ENCODE measurements at places on chromosomes 2 and 18. TPM values are rescaled to one million over a fixed set of nuclear protein-coding genes. Genes with fewer than 3 reads are reported as not detected.

DNA sequence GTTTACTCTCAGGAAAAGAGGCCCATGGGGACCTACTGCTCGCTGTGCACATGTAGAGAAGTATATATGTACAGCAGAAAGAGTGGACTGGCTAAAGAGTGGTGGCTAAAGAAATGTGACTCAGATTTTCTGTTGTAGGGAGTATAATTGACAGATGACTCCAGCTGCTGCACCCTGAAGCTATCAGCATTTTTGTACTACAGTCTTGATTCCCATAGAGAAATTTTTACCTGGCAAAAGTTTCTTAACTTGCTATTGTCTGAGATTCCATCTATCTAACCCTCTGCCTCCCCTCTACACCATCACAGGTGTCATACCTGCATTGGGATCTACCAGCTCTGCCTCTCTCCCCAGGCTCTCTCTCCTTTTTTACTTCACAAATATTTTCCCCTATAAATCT, 296.0 kb upstream of the KYNU start:
- no peak overlapping the region for H3K27ac ChIP-seq
- no peak overlapping the region for H3K4me3 ChIP-seq
- H3K36me3 ChIP-seq, result no peaks in the 10 kb centered on the region
- H3K27me3 ChIP-seq, result no peaks in the 10 kb centered on the region
- no peaks in the 10 kb centered on the region for H3K4me1 ChIP-seq

DNA sequence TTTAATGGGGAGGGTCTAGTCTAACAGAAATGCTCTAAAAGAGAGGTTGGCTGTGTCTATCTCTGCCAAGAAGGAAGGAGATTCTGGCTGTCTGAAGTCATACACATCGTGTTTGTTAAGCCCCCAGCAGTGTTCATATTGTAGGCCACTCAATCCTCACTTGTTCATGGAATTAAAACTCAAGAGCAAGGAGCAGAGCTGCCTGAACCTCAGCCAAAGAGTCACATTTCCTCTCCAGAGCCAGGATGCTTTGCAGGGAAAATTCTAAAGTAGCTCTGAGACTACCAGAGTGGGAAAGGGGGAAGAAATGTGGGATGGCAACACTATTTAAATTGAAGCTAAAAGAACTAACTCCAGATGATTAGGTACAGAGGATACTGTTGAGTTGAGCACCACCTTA, 190.7 kb upstream of the CXCR4 start:
- no peaks in the 10 kb centered on the region for H3K36me3 ChIP-seq
- peak overlapping the region; percentile 26 for H3K27ac ChIP-seq
- no peak overlapping the region for H3K4me3 ChIP-seq
- ATAC-seq, result no peak

GRCh38 chr2:64825831-64826491, 163.2 kb upstream of the SLC1A4 start:
- no peaks in the 10 kb centered on the region for H3K27me3 ChIP-seq
- no peak overlapping the region for H3K4me3 ChIP-seq
- no peak overlapping the region for H3K27ac ChIP-seq
- ATAC-seq, result no peak
- H3K4me1 ChIP-seq, result peaks cover under 1% of the 10 kb centered on the region
- H3K36me3 ChIP-seq, result no peaks in the 10 kb centered on the region

DNA sequence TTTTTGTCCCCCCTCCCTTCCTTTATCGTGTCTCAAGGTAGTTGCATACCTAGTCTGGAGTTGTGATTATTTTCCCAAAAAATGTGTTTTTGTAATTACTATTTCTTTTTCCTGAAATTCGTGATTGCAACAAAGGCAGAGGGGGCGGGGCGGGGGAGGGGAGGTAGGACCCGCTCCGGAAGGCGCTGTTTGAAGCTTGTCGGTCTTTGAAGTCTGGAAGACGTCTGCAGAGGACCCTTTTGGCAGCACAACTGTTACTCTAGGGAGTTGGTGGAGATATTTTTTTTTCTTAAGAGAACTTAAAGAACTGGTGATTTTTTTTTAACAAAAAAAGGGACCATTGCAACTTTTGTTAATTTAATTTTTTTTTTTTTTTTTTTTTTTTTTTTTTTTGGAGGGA, 2.1 kb downstream of the SOX11 start:
- H3K27ac ChIP-seq, result no peak overlapping the region
- no peak for ATAC-seq
- H3K4me1 ChIP-seq, result peaks cover 5% of the 10 kb centered on the region
- peak overlapping the region; percentile 22 for H3K4me3 ChIP-seq
- H3K27me3 ChIP-seq, result peaks cover 49% of the 10 kb centered on the region

- no peak overlapping the region for H3K27ac ChIP-seq
- no peaks in the 10 kb centered on the region for H3K27me3 ChIP-seq
Observed at GRCh38 chr2:101064868-101065549, 62.9 kb downstream of the RPL31 start.

GRCh38 chr2:237535385-237536082, 30.8 kb upstream of the PRLH start:
- no peak for ATAC-seq
- peaks cover 8% of the 10 kb centered on the region for H3K27me3 ChIP-seq
- no peaks in the 10 kb centered on the region for H3K36me3 ChIP-seq
- no peak overlapping the region for H3K4me3 ChIP-seq

GRCh38 chr18:80249217-80250093, 2.1 kb upstream of the PARD6G start:
- H3K4me3 ChIP-seq, result no peak overlapping the region
- no peak for ATAC-seq
- no peak overlapping the region for H3K27ac ChIP-seq
- no peaks in the 10 kb centered on the region for H3K4me1 ChIP-seq

DNA sequence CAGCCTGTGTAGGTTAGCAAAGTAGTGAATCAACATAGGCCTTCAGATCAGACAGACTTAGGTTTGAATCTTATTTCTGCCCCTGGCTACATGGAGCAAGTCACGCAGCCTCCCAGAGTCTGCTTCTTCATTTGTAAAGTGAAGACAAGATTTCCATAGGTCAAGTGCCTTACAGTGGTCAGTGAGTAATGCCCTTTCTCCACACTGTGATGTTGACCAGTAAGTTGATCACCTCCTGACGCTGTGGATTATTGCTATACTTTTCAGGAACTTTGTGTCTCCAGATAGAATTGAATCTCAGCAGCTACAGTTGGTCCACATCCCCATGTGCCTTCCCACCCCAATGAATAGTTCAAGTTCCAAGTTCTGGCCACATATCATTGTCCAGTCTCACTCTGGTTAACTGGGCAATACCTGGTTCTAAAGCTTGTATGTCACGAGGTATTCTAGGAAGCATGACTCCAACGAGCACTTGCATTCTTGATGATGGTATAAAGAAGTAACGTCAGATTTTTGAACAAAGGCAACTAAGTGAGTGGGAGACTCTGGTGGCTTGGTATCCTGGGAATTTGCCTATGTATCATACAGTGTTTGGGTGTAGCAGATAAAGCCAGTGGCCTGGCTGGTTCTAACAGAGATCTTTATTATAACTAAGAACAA, 2.1 kb upstream of the CLIP4 start:
- H3K36me3 ChIP-seq, result peaks cover 6% of the 10 kb centered on the region
- no peaks in the 10 kb centered on the region for H3K27me3 ChIP-seq
- H3K27ac ChIP-seq, result no peak overlapping the region
- peaks cover 18% of the 10 kb centered on the region for H3K4me1 ChIP-seq

DNA sequence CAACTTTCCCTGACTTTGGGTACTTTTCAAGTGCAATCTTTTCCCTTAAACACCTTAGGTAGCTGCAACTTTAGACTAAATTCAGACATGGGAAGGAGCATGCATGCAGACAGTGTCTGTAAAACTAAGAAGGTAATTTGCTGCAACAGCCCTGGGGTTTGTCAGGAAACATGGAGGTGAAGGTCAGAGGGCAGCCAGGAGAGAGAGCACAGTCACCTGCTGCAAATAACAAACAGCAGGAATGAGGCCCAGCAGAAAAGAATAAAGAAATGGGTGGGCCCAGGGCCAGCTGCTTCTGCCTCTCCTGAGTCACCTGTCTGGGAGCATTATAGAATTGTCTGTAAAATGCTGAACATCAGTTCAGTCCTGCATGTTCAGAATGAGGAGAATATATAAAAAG, 35.2 kb downstream of the MTHFD2 start:
- no peaks in the 10 kb centered on the region for H3K27me3 ChIP-seq
- H3K36me3 ChIP-seq, result no peaks in the 10 kb centered on the region
- H3K27ac ChIP-seq, result peak overlapping the region; percentile 36
- ATAC-seq, result no peak

- H3K4me3 ChIP-seq, result no peak overlapping the region
- no peak overlapping the region for H3K27ac ChIP-seq
- ATAC-seq, result no peak
- no peaks in the 10 kb centered on the region for H3K4me1 ChIP-seq
- no peaks in the 10 kb centered on the region for H3K27me3 ChIP-seq
Observed at GRCh38 chr18:58596265-58596681, 32.6 kb downstream of the ALPK2 start.

DNA sequence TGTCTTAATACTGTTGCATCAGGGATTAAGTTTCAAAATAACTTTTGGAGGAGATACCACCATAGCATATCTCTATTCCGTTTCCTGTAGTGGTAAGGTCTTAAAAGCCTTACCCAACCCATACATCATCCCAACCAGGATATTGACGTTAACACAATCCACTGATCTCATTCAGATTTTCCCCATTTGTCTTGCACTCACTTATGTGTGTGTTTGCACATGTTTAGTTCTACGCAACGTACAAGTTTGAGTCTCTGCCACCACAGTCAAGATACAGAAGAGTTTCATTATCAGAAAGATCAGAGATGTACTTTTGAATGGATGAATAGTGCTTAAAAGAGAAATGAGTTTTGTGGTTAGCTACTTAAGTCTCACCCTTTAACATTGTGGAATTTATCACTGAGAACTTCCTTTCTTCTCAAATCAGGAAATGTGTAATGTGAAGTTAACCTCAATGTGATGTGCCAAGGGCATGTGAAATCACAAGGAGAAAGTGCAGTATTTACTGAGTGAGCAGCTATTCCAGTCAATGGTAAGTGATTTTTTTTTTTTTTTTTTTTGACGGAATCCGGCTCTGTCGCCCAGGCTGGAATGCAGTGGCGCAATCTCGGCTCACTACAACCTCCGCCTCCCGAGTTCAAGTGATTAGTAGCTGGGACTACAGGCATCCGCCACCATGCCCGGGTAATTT, 69.2 kb upstream of the EPHA4 start:
- no peaks in the 10 kb centered on the region for H3K36me3 ChIP-seq
- H3K27me3 ChIP-seq, result peaks cover 4% of the 10 kb centered on the region
- H3K27ac ChIP-seq, result no peak overlapping the region
- H3K4me1 ChIP-seq, result peaks cover 5% of the 10 kb centered on the region
- no peak overlapping the region for H3K4me3 ChIP-seq

DNA sequence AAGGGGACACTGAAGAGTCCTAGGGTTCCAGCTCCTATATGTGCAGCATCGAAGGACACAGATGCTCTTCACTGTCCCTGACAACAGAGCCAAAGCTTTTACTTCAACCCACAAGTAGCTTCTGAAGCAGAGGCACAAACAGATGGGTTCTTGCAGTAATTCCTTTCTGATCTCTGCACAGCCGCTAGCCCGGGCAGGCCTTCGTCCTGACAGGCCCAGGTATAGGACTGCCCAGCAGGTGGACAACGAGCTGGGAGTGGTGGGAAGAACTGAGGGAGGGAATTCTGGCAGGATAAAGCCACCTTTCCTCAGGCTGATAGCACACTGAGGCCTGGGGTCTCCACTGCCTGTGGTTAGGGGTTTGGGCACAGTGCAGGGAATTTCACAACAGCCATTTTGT, 94.8 kb downstream of the RHOB start:
- H3K4me1 ChIP-seq, result no peaks in the 10 kb centered on the region
- no peak overlapping the region for H3K27ac ChIP-seq
- H3K4me3 ChIP-seq, result no peak overlapping the region
- no peaks in the 10 kb centered on the region for H3K36me3 ChIP-seq
- H3K27me3 ChIP-seq, result peaks cover 3% of the 10 kb centered on the region

GRCh38 chr2:118699447-118700175, 147.8 kb downstream of the EN1 start:
- H3K4me3 ChIP-seq, result no peak overlapping the region
- H3K27me3 ChIP-seq, result no peaks in the 10 kb centered on the region
- no peak overlapping the region for H3K27ac ChIP-seq
- no peaks in the 10 kb centered on the region for H3K36me3 ChIP-seq
- ATAC-seq, result no peak

- H3K27me3 ChIP-seq, result no peaks in the 10 kb centered on the region
- no peak overlapping the region for H3K27ac ChIP-seq
- no peak for ATAC-seq
- H3K36me3 ChIP-seq, result no peaks in the 10 kb centered on the region
- H3K4me1 ChIP-seq, result no peaks in the 10 kb centered on the region
- H3K4me3 ChIP-seq, result no peak overlapping the region
Observed at GRCh38 chr18:28114472-28114871, 62.5 kb downstream of the CDH2 start.

- ATAC-seq, result no peak
- no peaks in the 10 kb centered on the region for H3K27me3 ChIP-seq
- H3K36me3 ChIP-seq, result no peaks in the 10 kb centered on the region
- no peak overlapping the region for H3K4me3 ChIP-seq
- H3K27ac ChIP-seq, result no peak overlapping the region
Observed at GRCh38 chr18:70311726-70312125, 22.9 kb downstream of the SOCS6 start.

GRCh38 chr2:160703648-160704585, 210.3 kb upstream of the RBMS1 start:
- H3K27me3 ChIP-seq, result no peaks in the 10 kb centered on the region
- H3K27ac ChIP-seq, result no peak overlapping the region
- peaks cover 14% of the 10 kb centered on the region for H3K4me1 ChIP-seq
- no peaks in the 10 kb centered on the region for H3K36me3 ChIP-seq
- peak overlapping the region; percentile 14 for H3K4me3 ChIP-seq

Gene KCNG3
- total RNA-seq, result not detected

Gene TET3
- total RNA-seq, result 15.1 TPM

Gene GLI2
- not detected for total RNA-seq

Gene DNAJC5G
- total RNA-seq, result not detected

Gene GPR39
- total RNA-seq, result not detected

Gene TDRD15
- total RNA-seq, result not detected

Gene LOXHD1
- total RNA-seq, result not detected

Gene THOC1
- total RNA-seq, result 71.6 TPM

Gene RBM45
- 5.7 TPM for total RNA-seq

Data from activated T-helper 17 cell treated with anti-CD3 and anti-CD28 coated beads, Interleukin-2, amount 50 U/mL, for 72 hours (primary cell).